Body of pancreas (tissue), 4 donors: ENCODE measurements at places on chromosomes 5 and 9. TPM values are rescaled to one million over a fixed set of nuclear protein-coding genes. Genes with fewer than 3 reads are reported as not detected.

- DNase-seq, result no peak
Observed at GRCh38 chr9:72932619-72933018, 20.2 kb downstream of the ALDH1A1 start.

GRCh38 chr5:36251218-36251617 is 9.5 kb upstream of the NADK2 start:
- DNase-seq, result no peak

The CAMK4 gene
- not detected for total RNA-seq

The FAM13B gene
- total RNA-seq, result 53.7 TPM

- DNase-seq, result no peak
Observed at GRCh38 chr5:122736086-122736845, 38.6 kb upstream of the SNX2 start.

GRCh38 chr9:126125577-126125976 is 201.1 kb upstream of the MVB12B start:
- peak; percentile 12 for DNase-seq

The WNK2 gene
- 173 TPM for total RNA-seq

DNA sequence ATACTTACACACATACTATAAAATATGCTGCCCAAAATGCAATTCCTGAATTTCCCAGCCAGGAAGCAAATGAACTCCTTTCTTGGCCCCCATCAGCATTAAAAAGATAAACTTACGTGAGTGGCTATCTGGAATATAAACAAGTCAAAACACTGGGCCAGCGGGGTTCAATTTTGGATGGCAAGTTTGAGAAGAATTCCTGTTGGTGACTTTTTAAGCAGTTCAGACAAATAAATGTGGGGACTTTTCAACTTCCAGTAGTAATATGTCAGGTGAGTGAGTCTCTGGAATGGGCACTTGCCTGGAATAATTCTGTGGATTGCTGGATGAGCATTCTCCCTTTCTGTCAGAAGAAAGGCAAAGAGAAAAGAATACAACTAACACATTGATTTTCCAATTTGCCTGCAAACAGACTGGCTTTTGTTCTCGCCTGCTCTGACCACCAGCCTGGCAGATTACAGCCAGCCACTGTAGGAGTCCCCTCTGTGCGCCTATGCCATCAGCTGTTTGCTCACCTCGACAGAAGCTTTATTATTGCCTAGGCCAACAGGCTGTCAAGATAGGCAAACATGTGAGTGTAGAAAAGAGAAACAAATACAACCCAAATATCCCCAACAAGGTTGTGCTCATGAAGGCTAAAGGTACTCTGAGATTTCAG is 78.6 kb downstream of the MRPS27 start:
- DNase-seq, result peak; percentile 69

DNA sequence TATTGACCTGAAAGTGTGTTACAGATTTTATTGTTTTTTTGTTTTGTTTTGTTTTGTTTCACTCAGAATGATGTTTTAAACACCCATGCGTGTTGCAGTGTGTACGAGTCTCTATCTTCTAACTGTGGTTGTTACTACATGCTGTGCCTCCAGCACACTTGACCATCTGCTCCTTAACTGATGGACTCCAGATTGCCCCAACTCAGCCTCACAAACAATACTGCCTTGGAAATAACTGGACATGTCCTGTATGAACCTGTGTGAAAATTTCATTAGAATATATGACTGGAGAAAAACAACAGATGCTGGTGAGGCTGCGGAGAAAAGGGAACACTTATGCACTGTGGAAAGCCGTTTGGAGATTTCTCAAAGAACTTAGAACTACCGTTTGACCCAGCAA is 68.7 kb upstream of the HAND1 start:
- DNase-seq, result no peak

The CCNI2 gene
- 1.6 TPM for total RNA-seq

The ADAMTSL2 gene
- total RNA-seq, result 4.2 TPM

DNA sequence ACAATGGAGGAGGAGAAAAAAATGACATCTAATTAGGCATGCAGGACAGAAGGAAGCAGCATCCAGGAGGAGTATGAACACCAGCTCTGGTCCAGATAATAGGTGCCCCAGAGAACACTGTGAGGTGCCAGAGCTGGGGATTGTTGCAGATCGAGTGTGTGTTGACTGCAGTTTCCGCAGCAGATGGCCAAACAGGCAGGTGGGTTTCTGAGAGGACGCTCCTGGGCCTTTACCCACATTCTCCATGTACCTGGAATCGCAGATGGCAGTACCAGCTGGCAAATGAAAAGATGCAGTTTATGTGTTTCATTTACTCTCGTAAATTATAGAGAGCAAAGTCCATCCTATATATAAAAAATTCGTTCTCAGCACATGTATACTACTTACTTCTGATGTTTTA is 182.2 kb upstream of the ISL1 start:
- no peak for DNase-seq

DNA sequence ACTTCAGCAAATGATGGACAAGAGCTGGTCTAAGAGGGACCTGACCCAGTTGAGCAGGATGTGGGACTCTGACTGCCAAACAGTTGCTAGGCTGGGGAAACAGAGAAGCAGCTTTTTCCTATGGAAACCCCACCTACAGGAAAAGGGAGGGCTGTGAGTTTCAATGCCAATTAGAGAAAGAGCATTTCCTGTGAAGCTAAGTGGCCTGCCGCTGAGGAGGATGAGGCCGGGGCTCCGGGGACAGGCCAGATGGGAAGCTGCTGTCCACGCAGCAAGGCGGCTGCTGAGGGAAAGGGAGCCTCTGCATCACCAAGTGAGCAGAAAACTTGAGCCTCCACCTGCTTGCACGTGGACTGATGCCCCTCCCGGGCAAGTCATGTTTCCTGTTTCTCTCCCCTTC is at the start of gene PCDH12:
Gene PCDH12 (minus strand): TSS at position 90 of the 400 bp plus-strand sequence. CDS start 351 bp downstream, outside the sequence.
- no peak for DNase-seq

The SMIM33 gene
- not detected for total RNA-seq

DNA sequence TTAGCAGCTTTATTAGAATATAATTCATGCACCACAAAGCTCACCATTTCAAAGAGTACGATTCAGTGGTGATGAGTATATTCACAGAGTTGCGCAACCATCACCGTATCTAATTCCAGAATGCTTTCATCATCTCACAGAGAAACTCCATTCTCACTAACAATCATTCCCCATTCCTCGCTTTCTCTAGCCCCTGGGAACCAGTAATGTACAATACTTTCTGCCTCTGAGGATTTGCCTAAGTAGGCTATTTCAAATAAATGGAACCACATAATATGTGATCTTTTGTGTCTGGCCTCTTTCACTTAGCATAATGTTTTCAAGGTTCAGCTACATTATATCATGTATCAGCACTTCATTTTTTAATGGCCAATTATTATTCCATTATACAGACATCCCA is 145.1 kb upstream of the ADAMTS16 start:
- no peak for DNase-seq

The C5orf52 gene
- not detected for total RNA-seq

The GAPVD1 gene
- 25.7 TPM for total RNA-seq

- DNase-seq, result peak; percentile 74
Observed at GRCh38 chr5:150488519-150489359, 19.2 kb upstream of the NDST1 start.

- no peak for DNase-seq
Observed at GRCh38 chr9:74025402-74025925, 471.7 kb upstream of the RORB start.

- DNase-seq, result no peak
Observed at GRCh38 chr9:79955300-79955699, 383.5 kb downstream of the TLE4 start.

- no peak for DNase-seq
Observed at GRCh38 chr9:27433631-27434325, 90.3 kb upstream of the IFNK start.

DNA sequence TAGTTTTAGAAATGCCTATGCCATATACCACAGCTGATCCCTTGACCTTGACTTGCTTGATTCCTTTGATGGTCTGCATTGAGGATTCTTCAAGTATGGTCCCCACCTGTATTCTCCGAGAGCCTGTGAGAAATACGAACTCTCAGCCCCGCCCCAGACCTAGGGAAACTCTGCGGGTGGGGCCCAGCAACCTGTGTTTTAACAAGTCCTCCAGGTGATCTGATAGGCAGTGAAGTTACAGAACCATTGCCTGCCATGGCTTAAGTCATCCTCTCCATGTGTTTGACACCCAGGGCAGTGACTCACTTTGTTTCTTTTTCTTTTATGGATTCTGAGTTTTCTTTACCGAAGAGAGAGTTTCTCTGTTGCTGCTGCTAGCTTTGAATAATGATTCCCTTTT is 18.5 kb downstream of the FRMPD1 start:
- DNase-seq, result no peak

The ALDH1A1 gene
- 87.7 TPM for total RNA-seq

The TAF11L5 gene
- total RNA-seq, result not detected

DNA sequence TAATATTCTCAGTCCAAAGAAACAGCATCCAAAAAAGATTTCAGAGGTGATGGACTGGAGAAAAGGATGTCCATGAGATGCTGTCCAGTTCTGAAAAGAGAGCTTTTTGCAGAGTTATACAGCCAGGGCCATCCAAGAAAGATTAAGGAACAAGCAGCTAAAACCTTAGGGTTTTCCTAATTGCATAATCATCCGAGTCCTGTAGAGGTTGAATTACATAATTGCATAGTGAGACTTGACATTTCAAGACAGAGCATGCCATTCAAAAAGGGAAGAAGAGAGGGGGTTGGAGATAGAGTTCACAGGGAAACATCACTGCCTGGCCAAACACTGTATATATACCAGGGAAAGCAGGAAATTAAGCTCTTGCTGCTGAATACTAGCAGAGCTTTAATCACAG is 1729.2 kb upstream of the WWC1 start:
- DNase-seq, result no peak

- no peak for DNase-seq
Observed at GRCh38 chr9:98538203-98538602, 170.5 kb downstream of the GABBR2 start.

GRCh38 chr5:96961053-96961452 is 25.2 kb downstream of the LNPEP start:
- DNase-seq, result no peak

- no peak for DNase-seq
Observed at GRCh38 chr5:14775857-14776256, 95.7 kb downstream of the ANKH start.

GRCh38 chr5:175306381-175306780 is 137.6 kb downstream of the DRD1 start:
- DNase-seq, result no peak

The PDE8B gene
- 8.3 TPM for total RNA-seq

GRCh38 chr9:130220352-130220751 is 45.2 kb upstream of the HMCN2 start:
- no peak for DNase-seq

GRCh38 chr9:4059437-4059836 is 240.4 kb downstream of the GLIS3 start:
- DNase-seq, result no peak

DNA sequence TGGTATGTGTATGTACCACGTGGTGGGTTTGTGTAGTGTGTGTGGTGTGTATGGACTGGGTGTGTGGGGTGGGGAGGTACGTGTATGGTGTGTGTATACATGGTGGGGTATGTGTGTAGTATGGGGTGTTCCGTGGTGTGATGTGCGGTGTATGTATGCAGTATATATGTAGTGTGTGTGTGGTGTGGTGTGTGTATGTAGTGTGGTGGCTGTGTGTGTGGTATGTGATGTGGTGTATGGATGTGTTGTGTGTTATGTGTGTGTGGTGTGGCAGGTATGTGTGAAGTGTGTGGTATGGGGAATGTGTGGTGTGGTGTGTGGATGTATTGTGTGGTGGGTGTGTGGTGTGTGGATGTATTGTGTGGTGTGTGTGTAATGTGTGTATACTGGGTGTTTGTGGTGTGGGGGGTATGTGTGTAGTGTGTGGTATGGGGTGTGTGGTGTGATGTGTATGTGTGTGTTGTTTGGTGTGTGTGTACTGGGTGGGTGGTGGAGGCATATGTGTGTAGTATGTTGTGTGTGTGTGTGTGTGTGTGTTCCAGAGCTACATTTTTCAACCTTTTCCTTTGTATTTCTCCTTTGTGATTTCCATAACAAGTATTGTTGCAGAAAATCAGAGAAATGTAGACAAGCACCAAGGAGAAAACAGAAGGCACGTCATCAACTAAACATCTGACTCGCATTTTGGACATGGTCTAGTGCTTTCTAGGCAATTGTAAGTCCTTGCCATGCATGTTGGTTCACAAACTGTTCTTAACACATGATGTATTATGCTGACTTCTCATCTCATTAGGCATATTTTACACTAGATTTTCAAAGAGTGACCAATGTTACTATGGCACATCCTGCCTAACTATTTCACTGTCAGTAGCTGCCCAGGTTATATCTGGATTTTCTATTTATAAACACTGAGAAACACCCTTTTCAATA is 13.2 kb downstream of the SEMA4D start:
- no peak for DNase-seq

DNA sequence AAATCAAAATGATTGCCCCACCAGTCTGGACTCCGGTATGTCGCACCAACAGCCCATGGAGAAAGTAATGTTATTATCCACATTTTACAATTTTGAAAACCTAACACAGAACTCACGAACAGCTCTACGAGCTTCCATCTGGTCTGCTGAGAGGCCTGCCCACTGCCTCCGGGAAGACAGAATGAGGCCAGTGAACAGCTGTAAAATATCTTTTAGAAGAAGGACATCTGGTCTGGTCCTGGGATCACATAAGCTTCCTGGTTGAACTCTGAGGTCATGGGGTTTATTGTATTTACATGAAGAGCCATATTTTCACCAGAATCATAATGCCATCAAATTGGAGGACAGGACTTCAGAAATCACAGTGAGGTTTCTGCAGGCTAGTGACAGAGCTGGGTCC is 89.0 kb downstream of the FRMD3 start:
- DNase-seq, result no peak

GRCh38 chr9:35562895-35563780 is 41.9 kb upstream of the TESK1 start:
- no peak for DNase-seq

The CCDC187 gene
- 1.3 TPM for total RNA-seq

GRCh38 chr5:160802592-160802991 is 49.4 kb downstream of the ATP10B start:
- DNase-seq, result peak; percentile 16

DNA sequence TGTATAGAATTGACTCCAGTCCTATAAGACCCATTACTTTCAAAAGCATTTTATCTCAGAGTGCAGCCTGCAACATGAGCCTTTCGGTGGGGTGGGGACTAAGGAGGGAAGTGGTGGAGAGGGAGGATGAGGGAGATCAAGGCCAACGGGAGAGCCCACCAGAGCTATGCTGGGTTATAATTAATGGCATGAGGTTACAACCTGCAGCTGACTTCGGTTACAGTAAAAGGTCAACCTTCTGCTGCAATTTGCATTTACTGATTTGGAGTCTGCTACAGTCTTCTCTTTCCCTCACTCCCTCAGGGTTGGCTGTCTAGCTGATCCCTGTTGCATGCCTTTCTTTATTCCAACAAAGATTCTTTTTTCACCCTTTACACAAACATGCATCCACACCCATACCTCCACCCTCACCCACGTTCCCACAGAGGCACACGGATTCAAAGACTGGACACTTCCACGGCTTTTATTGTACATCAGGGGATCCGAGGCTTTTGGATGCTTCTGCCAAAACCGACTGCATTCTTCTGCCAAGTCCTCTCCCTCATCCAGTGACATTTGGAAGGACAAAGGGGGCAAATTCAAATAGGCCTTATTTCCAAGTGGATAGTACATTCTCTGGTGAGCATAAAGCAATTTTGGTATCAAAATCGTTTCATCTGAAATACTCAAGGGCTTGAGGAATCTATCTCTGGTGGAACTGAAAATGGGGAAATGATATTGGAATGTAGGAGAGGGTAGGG is 381.2 kb downstream of the NFIB start:
- no peak for DNase-seq
